ENCODE measurements at places on chromosomes 16 and 17. TPM values are rescaled to one million over a fixed set of nuclear protein-coding genes. Genes with fewer than 3 reads are reported as not detected.

The PRSS36 gene
- total RNA-seq = 1.5 TPM

The CRYM gene
- not detected for total RNA-seq

The CYGB gene
- 0.46 TPM for total RNA-seq

The PRCD gene
- not detected for total RNA-seq

The HS3ST4 gene
- not detected for total RNA-seq

The RUNDC3A gene
- not detected for total RNA-seq

The TPSG1 gene
- not detected for total RNA-seq

The WSCD1 gene
- 63.7 TPM for total RNA-seq

The PDPR gene
- total RNA-seq = 13.6 TPM

The TP53TG3B gene
- not detected for total RNA-seq

The FAM83G gene
- total RNA-seq = 7.1 TPM

The GPATCH8 gene
- 12.7 TPM for total RNA-seq

The PRMT7 gene
- 65.8 TPM for total RNA-seq

The ABCC11 gene
- not detected for total RNA-seq

The EFCAB13 gene
- 6.5 TPM for total RNA-seq

The PRSS27 gene
- 0.46 TPM for total RNA-seq

The ASB16 gene
- not detected for total RNA-seq

The TMEM238L gene
- total RNA-seq = not detected

The CDK3 gene
- total RNA-seq = 0.46 TPM

The KRT14 gene
- total RNA-seq = not detected

The SEPHS2 gene
- 15.2 TPM for total RNA-seq

The ZC3H18 gene
- total RNA-seq = 12.5 TPM

The TCAP gene
- total RNA-seq = 0.15 TPM

The EPN3 gene
- total RNA-seq = 0.15 TPM

The RAB26 gene
- total RNA-seq = 1.6 TPM

The NOXO1 gene
- total RNA-seq = not detected

The MFAP4 gene
- total RNA-seq = under 0.01 TPM

The PRR11 gene
- total RNA-seq = 9.6 TPM

The ITGAX gene
- 0.76 TPM for total RNA-seq

The CFAP97D1 gene
- total RNA-seq = not detected

The HOXB3 gene
- total RNA-seq = 5.8 TPM

The DUSP14 gene
- 27.9 TPM for total RNA-seq

The AKAP10 gene
- total RNA-seq = 13.6 TPM

The FBXL16 gene
- total RNA-seq = 0.32 TPM

The OTOP3 gene
- total RNA-seq = not detected

The PCGF2 gene
- total RNA-seq = 5.5 TPM

The C17orf58 gene
- 11.4 TPM for total RNA-seq

The OR3A3 gene
- total RNA-seq = not detected

The RASL10B gene
- total RNA-seq = 0.32 TPM

The BIRC5 gene
- 64.4 TPM for total RNA-seq
